ENCODE measurements at places on chromosomes 4 and X. TPM values are rescaled to one million over a fixed set of nuclear protein-coding genes. Genes with fewer than 3 reads are reported as not detected.

DNA sequence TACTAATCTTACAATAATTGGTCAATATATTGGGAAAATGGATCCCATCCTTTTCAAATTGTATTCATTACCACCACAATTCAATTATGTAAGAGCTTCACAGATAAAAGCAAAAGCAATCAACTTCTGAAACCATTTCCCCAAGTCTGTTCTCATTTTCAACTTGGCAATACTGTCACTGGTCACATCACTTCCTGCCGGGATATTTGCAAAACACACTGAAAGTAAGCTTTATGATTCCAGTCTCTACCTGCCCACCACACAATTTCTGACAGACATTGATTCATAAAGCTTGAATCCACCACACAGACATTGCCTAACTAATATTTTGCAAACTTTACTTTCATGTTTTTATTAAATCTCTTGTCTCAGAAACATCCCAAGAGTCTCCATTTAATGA, 53.6 kb downstream of the LIN54 start:
- DNase-seq, result no peak
- H3K36me3 ChIP-seq, result peaks cover 34% of the 10 kb centered on the region
- peaks cover 11% of the 10 kb centered on the region for H3K4me1 ChIP-seq
- no peak overlapping the region for H3K27ac ChIP-seq

DNA sequence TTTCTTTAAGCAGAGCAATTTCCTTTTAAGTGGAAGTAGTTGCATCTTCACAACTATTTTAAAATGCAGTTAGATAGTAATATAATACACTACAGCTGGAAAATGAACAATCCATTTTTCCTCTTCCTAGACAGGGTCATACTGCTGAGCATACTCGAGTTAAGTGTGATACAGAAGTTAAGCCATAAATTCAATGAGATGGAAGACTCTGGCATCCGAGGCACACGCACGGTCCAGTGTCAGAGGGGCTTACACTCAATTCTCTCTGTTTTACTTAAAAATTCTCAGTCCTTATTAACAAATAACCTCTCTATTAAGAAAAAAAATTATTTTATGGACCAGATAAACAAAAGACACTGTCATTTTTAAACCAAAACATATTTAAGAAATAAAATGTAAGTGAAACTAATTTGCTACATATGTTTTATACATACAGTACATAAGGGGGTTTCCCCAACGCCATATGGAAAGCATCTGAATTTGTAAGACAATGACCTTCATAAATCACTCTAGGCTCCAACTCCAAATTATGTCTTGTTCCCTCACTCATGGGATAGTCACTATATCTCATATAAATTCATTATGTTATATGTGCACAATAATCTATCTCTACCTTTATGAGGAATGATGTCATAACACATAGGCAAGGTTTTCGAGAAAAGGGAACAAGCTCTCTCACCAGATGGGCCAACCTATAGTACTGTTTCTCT, 315.3 kb downstream of the PAPSS1 start:
- no peak overlapping the region for H3K27ac ChIP-seq
- no peak for DNase-seq
- H3K4me1 ChIP-seq, result no peaks in the 10 kb centered on the region
- H3K4me3 ChIP-seq, result no peak overlapping the region
- H3K36me3 ChIP-seq, result no peaks in the 10 kb centered on the region

Gene SCML1
- 4.1 TPM for total RNA-seq

Gene CAPN6
- not detected for total RNA-seq

Gene JAKMIP1
- 6.3 TPM for total RNA-seq

Gene PCDH7
- total RNA-seq, result not detected

Gene ARHGAP6
- not detected for total RNA-seq
